ENCODE measurements at places on chromosomes 3 and 15.

GRCh38 chr3:10395671-10396070, 74.8 kb upstream of the SEC13 start:
- no peak for DNase-seq

DNA sequence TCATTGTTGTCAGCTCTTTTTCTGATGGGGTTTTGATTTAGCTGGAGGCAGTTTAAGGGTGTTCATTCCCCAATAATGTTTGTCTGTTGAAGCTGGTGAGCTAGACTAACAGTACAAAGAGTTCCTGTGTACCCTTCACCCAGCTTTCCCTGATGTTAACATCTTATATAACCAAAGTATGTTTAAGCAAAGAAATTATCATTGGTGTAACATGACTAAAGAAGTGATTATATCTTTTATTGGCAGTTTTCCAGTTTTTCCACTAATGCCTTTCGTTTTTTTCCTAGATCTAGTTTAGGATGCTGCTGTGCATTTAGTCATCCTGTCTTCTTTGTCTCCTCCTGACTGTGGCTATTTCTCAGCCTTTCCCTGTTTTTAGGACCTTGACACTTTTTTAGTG, 165.6 kb downstream of the LPP start:
- no peak for DNase-seq

GRCh38 chr15:69456208-69457166, 3.9 kb downstream of the RPLP1 start:
- no peak for DNase-seq

DNA sequence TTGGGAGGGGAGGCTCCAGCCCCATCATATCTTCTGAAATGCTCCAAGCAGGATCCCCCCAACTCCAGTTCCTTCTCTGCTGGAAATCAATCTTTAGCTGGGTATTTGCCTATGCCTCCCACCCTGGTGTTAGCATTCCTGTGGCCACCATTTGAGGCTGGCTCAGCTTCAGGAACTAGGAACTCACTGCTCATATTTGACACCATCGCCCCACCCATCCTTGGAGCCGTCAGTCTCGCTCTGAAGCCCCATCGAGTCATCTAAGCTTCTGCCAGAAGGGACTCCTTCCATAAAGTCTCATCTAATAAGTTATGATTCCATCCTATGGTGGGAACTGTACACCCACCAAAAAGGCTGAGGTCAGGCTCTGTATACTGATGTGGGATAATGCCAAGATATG, 26.4 kb downstream of the PRKCD start:
- no peak for DNase-seq

DNA sequence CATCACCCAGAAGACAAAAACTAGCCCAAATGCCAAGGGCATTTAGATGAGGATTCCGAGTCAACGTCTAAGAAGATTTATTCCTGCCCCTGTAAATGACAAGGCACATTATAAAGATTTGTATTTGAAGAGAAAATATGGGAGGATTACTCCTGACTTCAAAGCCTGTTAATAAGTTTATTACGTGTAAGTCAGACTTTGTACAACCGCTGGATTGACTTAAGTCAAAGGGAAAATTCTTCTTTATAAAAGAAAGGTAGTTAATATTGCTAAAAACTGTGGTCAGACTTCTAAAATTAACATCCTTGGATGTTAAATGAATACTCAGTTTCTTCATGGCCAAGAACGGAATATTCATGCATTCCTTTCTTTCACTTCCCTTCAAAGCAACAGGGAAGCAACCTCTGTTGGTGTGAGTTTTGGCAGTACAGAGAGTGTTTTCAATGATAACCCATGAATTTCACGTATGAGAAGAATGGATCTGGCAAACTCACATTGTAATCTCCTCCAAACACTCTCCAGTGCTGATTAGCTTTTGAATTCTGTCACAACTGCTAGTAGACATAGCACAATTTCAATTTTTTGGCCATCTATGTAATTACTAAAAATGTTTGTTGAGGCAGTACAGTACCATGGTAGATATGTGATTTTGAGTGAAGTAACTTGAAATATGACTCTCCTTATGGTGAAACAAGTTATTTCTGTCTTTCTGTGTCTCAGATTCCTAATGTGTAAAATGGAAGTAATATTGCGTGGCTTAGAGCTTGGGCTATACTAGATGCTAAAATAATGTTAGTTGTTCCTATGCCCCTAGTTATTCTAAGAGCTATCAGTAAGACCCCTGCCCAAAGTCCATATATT, 62.0 kb downstream of the PLD1 start:
- DNase-seq, result no peak

DNA sequence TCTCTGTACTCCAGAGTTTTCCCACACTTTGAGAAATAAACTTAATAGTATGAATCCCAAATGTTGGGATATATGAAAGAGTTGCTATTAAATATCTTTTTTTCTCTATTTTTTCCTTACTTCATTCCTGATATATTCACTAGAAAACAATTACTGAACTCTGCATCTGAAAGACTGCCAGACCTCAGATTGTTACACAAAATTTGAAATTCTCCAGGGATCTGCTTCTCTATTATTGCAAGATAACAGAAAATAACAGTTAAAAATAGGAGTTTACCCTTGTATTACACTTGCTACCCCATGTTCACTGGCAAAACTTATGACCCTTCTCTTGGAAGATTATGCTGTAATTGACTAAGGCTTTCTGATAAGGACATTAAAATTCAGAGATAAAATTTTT, 11.7 kb upstream of the P3H2 start:
- no peak for DNase-seq

DNA sequence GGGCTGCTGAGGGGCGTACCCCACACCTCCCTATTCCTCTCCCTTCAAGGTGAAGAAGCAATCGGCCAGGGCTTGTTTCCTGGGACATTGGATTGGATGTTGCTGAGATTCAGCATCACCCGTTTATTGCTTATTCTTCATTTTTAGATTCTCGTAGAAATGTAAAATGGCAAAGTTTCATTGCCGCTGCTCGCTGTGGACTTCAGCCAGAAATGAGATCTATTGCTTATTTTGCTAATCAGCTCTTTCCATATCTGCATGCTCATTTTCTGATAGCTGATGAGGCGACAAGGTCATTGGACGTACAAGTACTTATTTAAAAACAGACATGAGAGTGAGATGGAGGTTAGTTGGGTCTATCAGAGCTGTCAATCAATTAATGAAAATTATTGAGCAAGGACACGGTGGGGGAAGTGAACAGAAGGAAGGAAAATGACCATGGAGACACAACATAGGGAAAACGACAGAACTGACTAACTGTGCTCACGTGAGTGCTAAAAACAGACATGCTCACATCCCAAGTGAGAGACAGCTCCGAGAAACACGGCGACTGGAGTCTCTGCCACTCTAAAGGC, 471.2 kb downstream of the NR2F2 start:
- no peak for DNase-seq

GRCh38 chr15:101647251-101647650, 4.9 kb downstream of the TM2D3 start:
- DNase-seq, result no peak

GRCh38 chr3:157082305-157082982, 77.5 kb downstream of the CCNL1 start:
- DNase-seq, result no peak

- DNase-seq, result no peak
These were observed 123.9 kb downstream of the TMCC1 start for GRCh38 chr3:129769616-129770015.

- no peak for DNase-seq
These were observed 571.9 kb upstream of the CBLB start for GRCh38 chr3:106440672-106441071.

DNA sequence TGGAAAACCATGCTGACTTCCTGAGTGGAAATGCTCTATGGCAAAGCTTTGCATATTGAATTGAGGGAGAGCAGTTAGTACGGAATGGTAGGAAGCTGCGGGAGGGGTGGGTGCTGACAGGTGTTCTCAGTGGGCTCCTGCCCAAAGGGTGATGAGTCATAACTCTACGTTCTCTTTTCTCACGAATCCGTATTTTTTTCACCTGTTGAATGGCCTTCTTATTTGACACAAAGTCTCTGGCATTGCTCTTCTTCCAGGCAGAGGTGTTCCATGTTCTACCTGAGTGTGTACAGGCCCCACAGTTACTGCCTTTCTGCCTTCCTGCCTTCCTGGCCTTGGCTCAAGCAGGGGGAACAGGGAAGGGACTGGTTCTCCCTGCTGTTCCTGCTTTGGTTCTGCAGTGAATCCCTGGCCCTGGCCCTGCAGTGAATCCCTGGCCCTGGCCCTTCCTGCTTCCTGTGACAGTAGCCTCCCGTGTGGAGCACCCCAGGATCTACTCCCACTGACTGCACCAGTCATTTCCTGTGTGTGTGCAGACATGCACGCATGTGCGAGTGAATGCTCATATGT, 31.9 kb downstream of the TRAK1 start:
- DNase-seq, result no peak

- DNase-seq, result no peak
These were observed 41.6 kb downstream of the PIK3CA start for GRCh38 chr3:179189759-179190158.

GRCh38 chr3:16498130-16498890, 15.2 kb downstream of the RFTN1 start:
- no peak for DNase-seq

GRCh38 chr3:24263069-24263668, 231.5 kb downstream of the THRB start:
- DNase-seq, result no peak

GRCh38 chr3:13136426-13136825, 63.2 kb upstream of the IQSEC1 start:
- no peak for DNase-seq

DNA sequence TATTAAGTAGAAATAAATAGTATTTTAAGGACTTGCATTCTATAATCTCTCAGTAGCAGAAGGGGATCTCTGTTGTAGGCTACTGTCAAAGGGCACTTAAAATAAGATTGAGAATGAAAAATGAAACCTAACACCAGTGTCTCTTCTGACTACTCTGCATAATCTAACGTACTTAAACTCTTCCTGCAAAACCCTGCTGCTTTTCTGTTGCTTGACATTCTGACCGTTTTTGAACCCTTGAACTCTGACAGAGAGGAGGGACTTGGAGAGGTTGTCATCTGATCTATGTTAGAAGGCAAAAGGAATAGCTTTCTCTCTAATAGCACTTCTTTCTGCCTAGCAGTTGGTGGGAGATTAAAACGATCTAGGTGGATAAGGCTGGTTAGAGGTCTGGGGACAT, 204.6 kb downstream of the ZIC1 start:
- no peak for DNase-seq

- DNase-seq, result no peak
These were observed 247.7 kb upstream of the CTNNB1 start for GRCh38 chr3:40951636-40952035.

- DNase-seq, result no peak
These were observed 8.0 kb downstream of the ZBBX start for GRCh38 chr3:167372138-167372537.

- no peak for DNase-seq
These were observed 2.9 kb upstream of the EPHA3 start for GRCh38 chr3:89104499-89104898.

- no peak for DNase-seq
These were observed 6.8 kb upstream of the TRIM69 start for GRCh38 chr15:44729408-44730127.

- no peak for DNase-seq
These were observed 6.5 kb downstream of the PSMD2 start for GRCh38 chr3:184305577-184305976.

DNA sequence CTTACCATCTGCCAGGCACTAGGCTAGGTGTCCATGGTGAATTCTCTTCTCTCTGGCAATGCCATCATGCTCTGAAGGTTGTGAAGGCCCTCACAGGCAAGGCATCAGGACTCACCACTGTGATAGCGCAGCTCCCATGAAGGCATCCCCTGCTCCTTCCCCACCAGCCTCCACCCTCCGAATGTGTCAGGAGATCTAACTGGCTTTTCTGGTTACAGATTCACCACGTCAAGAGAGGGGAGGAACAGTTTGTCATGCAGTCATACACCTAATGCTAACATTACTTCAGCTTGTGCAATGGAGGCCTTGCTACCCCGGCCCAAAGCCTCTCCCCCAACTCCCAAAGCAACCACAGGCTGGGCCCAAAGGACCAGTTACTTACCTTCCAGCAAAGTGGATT, 8.9 kb upstream of the CMTM8 start:
- DNase-seq, result no peak

Measured in stimulated activated CD8-positive, alpha-beta memory T cell treated with anti-CD3 and anti-CD28 coated beads, Interleukin-4, amount 100 ng/mL, for 24 hours (primary cell).